SHP77 treated with DMSO at 0.1 percent for 48 hours (cell line): ENCODE measurements at places on chromosomes 5 and 9.

DNA sequence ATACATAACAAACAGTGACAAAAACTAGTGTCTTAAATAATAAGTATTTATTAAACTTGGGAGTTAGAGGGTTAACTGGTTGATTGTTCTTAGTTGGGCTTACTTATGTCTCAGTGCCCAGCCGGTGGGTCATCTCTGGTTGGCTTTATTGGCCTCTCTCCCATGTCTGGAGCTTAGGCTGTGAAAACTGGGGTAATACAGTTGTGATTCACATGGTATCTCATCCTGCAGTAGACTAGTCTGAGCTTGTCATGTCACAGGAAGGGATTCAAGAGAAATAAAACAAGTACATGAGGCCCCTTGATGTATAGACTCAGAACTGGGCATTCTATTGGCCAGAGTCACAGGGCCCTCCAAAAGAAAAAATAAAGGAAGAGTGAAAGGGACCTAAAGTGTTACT, 466.4 kb upstream of the SMC2 start:
- no peak for DNase-seq

DNA sequence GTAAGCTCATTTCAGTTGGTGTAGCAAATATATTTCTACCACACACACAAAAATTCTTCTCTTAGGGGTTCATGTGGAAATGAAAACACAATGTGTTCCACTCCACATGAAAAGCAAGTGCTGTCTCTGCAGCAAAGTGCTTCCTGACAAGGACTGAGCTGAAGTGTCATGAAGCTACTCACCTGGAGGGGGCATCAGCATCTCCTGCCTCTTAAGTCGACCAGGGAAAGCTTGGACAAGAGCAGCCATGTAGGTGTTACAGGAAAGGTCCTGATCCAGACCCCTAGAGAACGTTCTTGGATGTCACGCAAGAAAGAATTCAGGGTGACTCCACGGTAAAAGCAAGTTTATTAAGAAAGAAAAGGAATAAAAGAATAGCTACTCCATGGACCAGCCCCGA, 62.8 kb downstream of the SV2C start:
- no peak for DNase-seq

- no peak for DNase-seq
Measured at GRCh38 chr9:36855448-36856315, 178.4 kb downstream of the PAX5 start.

GRCh38 chr9:83800236-83801033, 17.1 kb downstream of the GKAP1 start:
- no peak for DNase-seq
